ELR (cell line): ENCODE measurements at places on chromosomes 1 and 21.
A peak's percentile ranks its signal among the peaks of the same experiment; 100 is the strongest.

DNA sequence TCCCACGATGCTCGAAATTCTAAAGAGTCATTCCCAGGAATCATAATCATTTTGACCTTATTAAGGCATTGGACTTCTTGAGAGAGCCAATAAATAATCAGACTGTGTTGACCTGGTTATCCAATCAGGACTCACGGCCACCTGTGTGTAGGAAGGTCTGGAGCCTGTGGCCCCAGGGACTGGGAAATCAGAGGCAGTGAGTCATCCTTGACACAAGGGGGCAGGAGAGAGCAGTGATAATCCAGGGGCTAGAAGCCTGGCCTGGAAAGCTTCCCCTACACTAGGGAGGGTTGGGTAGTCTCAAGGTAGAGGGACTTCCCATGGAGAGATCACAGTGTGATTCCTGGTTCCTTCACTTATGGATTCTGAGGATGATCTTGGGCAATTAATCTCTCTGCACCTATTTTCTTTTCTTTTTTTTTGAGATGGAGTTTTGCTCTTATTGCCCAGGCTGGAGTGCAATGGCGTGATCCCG, 4.7 kb downstream of the MR1 start:
- DNase-seq, result peak; percentile 83

DNA sequence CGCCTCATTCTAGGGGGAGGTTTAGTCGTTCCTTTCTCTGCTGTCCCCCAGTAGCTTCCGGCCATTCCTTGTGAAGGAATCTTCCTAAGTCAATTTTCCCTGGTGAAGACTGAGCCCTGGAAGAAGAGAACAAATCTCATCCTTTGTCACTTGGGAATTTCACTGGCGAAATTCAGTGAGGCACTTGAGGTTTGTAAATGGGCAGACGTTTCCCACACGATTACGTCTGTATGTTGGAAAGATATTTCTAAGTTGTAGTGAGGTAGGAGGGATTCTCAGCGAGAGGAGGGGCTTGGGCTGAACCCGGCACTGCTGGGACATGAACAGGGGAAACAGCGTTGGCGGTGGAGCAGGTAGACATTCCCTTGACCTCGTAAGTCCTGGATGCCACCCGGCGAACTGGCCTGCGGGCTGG, 47.2 kb downstream of the GALNT2 start:
- DNase-seq, result no peak

DNA sequence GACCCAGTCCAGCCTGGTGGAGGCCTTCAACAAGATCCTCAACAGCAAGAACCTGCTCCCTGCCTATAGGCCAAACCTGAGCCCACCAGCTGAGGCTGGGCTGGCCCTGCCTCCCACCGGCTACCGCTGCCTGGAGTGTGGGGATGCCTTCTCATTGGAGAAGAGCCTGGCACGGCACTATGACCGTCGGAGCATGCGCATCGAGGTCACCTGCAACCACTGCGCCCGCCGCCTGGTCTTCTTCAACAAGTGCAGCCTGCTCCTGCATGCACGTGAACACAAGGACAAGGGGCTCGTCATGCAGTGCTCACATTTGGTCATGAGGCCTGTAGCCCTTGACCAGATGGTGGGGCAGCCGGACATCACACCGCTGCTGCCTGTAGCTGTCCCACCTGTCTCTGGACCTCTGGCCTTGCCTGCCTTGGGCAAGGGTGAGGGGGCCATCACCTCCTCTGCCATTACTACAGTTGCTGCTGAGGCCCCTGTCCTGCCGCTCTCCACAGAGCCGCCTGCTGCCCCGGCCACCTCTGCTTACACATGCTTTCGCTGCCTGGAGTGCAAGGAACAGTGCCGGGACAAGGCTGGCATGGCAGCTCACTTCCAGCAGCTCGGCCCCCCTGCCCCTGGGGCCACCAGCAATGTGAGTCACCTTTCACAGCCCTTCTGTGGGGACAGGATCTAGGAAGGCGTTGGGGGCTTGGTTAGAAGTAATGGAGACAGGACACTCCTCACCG, 5.8 kb downstream of the ZNF687 start:
- no peak for DNase-seq

GRCh38 chr21:22703521-22703920, 1705.3 kb downstream of the NCAM2 start:
- DNase-seq, result no peak

DNA sequence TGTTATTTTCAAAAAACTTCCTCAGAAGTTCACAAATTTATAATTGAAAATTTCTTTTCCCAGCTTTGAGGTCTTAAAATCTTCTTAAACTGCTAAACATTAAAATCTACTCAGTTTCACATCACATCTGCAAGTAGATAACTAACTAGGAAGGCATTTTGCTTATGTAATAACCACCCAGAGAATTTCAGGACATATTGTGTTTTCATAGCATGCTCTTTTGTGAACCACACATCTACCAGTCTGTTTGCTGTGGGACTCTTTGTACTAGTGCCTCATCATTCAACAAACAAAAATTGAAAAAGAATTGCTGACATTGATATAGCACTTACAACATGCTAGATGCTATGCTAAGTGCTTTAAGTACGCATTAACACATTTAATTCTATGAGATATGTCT, 31.6 kb upstream of the C1orf146 start:
- DNase-seq, result peak; percentile 24

GRCh38 chr1:219088778-219089557, 84.7 kb upstream of the LYPLAL1 start:
- peak; percentile 95 for DNase-seq

GRCh38 chr1:96722161-96722922, 758 bp downstream of the PTBP2 start:
- peak; percentile 65 for DNase-seq

DNA sequence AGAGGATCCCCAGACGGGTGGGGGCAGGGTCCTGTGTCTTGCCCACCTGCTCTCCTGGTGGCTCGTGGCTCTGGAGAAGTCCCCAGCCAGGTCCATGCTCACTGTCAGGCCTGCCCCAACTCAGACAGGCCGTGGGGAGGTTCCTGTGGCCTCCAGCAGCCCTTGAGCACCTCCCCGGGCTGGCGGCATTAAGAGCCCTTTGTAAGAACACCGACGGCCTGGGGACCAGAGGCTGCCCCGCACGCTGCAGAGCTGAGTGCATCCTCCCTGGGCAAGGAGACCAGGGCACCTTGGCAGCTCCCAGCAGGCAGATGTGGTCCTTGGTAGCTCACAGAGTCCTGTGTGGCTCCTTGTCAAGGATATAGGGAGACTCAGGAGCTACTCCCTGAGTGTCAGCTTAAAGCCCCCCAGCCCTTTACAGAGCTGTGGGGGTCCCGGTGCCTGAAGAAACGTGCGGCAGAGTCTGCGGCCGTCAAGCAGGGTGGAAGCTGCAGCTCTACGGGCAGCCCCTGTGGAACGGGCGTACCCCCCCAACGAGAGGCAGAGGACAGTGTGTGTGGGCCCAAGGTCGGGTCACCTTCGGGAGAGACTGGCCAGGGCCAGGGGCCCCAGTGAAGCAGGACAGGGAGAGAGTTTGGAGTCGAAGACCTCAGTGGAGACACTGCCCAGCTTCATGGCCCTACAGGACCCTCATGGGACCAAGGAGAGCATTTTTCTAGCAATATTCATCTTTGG, 118.6 kb downstream of the PRDM16 start:
- no peak for DNase-seq

DNA sequence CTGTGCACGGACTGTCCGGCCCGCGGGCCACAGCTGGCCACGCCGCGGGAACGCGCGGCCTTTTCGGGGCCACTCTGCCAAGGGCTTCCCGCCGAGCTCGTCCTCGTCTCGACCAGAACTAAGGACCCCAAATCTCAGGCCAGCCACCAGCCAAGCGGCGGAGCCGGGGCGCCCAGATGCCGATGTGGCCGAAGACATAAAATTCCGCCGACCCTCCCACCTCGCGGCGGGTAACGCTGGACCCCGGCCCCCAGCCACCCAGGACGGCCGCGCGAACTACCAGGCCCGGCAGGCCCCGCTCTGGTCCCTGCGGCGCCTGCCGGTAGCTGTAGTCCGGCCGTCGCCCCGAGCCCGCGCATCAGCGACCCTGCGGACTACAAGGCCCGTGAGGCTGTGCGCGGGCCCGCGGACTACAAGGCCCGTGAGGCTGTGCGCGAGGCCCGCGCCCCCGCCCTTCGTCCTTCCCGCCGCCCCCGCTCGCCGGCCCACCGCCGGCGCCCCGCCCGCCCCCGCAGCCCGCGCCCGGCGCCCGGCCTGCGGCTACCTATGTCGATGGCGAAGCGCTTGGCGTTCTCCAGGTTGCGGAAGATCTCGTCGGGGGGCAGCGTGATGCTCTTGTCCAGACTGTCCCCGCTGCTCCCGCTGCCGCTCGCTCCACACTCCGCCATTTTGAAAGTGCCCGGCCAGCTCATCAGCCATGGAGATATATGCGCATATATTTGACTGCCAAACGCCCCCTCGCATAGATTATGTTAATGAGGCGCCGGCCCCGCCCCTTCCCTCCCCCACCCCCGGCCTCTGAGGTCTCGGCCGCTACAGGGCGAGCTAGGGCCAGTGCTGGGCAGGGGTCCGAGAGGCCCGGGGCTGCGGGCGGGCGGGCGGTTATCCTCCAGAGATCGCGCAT, at the start of gene PANK4:
Gene PANK4, minus strand, starts transcription at position 677 of the 904 bp plus-strand sequence. Its CDS starts 9 bp downstream, at position 668.
- peak; percentile 94 for DNase-seq

DNA sequence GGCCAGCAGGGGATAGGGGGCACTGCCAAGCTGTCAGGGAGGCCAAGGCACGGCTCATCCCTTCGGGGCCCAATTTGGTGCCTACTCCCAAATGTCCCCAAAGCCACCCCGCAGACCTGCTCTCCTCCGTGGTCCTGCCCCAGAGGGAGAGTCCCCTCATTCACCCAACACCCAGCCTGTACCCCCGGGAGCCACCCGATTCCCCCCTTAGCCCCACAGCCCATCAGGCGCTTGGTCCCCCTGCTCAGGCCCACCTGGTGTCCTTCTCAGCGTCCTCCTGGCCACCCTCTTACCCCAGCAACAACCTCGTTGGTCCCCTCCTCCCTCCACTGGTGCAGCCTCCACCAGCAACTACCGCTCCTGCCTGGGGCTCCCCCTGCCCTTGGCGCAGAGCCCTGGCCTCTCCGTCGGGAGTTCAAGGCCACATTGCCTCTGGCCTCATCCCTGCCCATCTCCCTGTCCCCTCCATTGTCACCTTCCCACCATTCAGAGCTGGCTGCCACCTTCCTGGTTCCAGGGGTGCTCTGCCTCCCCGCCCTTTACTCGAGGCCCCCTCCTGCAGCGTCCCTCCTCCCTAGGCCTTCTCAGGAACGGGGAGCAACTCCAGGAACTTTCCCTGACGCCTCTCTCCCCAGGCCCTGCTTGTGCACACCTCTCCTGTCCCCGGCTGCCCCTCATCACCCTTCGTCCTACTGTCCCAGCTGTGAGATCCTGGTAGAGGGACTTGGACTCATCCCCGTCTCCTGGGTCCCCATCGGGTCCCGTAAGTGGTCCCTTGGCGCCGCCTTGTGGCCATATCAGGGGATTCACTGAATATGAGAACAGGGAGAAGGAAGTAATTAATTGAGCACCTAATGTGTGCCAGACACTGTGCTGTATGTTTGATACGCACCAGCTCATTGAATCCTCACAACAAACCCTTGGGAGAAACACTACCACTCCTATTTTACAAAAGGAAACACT, 73.9 kb downstream of the RAP1GAP start:
- peak; percentile 75 for DNase-seq

GRCh38 chr1:41728403-41729202, 190.1 kb downstream of the HIVEP3 start:
- no peak for DNase-seq

- DNase-seq, result no peak
These were observed 536.8 kb downstream of the KCNT2 start for GRCh38 chr1:196071447-196071846.

GRCh38 chr1:117622726-117623125, 16.9 kb downstream of the TENT5C start:
- no peak for DNase-seq

DNA sequence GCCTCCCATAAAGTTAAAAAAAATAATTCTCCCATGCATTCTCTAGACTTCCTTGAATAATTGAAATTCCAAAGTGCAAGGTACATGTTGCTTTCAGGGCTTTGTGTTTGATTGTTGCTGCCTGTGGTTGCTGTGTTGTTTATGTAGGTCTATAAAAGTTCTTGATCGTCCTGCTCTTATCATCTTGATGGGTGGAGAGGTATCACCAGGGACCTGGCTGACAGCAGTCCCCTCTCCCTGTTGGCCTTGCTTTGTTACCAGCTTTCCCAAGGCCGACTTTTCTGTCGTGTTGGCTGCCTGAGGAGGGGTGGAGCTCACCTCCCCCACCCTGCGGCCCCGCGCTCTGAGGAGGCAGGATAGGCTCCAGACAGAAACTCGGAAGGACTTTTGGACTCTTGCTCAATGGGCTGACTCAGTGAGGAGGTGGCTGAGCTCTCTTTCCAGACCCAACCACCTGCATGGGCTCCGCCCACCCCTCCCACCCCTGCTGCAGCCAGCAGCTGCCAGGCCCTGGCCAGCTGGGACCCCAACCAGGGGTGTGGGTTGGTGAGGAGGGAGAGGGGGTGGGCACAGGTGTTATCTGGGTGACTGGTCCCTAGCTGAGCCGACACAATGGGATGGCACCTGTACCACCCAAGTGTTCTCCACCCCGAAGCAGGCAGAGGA, 2.0 kb downstream of the INAVA start:
- DNase-seq, result peak; percentile 34

- DNase-seq, result no peak
These were observed 37.0 kb downstream of the RSPH1 start for GRCh38 chr21:42459082-42459460.

DNA sequence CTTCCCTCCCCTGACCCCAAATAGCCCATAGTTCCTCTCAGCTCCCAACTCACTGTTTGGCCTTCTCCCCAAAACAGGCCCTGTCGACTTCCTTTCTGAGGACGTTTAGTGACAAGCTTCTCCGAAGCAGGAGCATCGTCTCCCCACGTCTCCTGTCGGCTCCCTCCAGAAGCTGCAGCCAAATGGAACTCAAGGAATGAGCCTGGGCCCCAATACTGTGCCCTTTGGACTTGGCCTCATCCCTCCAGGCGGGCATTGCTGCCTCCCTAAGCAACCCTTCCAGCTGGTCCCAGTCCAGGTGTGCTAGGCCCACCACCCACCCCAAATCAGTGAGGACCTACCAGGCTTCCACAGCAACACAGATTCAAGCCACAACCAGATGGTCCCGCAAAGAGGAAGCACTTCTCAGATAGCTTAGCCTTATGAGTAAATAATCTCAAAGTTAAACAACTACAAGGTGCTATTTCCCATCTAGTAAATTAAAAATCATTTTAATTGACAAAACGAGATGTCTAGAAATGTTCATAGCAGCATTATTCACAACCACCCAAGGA, 33.0 kb downstream of the ACOT7 start:
- no peak for DNase-seq

DNA sequence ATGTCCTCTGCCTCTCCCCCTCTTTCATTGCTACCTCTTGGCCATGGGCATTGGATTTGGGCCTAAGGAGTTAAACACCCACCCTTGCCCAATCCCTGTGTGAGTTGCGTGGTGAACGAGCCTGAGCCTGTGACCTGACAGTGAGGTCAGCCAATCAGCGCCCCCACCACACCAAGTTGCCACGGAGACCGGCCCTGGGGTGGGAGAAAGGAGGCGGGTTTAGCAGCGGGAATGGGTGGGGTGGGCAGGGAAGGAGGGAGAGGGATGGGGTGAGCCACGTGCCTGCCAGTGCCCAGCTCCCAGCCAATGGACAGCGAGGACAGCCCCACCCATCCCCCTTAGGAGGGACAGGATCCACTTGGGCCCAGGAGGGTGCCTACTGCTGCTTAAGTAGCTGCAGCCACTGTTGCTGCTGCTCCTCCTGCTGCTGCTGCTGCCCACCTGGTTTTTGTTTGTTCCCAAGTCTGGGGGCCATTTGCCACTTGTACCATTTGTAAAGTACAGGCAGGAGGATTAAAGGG, 9.5 kb downstream of the ZBTB7B start:
- DNase-seq, result no peak

GRCh38 chr1:154434346-154435085, 29.4 kb downstream of the IL6R start:
- DNase-seq, result no peak
